ENCODE measurements at places on chromosomes 11 and 22.

DNA sequence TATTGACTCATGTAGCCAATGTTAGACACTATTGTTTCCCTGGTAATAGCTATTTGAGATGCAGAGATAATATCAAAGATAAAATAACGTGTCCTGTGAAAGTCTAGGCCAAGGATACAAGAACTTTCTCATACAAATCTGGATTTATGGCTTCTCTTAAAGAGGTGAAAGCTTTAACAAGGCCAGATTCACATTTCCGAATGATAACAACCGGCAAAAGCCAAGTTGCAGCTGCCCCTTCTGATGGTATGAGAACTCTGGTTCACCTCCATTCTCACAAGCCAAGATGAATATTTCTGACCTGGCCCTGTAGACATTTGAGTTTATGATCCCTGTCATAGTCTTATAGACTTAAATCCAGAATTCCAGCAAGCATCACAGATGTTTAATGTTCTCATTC lies 230.4 kb upstream of the ZC3H12C start:
- DNase-seq = no peak

DNA sequence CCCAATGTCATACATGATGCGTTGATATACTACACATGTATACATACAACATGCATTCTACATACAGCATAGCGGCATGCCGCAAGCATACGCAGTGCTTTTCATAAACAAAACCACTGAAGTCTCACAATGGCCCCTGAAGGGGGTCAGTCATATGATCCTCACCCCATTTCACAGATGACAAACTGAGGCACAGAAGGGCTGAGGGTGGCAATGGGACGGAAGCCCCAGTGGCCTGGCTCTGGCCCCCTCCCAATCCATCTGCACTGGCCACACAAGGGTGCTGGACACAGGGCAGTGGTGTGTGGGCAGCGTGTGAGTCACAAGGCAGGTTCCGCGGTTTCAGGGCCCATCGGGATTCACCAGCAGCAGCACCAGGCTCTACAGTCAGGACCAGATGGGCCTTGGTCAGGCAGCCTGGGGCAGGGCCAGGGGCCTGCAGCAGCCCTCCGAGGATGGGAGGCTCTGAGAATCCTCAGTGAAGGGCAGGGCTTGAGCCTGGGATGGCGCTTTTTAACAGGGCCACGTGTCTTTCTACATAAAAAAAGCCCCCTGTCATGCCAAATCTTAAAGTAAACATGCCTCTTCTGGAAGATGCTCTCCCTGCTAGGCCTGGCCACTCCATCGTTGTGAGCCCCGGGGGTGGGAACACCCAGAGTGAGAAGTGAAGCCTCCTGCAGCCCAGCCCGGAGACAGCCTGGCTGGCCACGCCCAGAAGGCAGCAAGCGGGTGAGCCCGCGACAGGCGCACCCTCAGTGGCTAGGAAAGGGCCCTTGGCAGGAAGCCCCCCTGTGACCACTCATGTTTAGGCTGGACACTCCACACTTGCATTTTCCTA lies 206.5 kb downstream of the CTTN start:
- DNase-seq = peak; percentile 15

- DNase-seq = no peak
These were observed 44.5 kb downstream of the RTL6 start for GRCh38 chr22:44453441-44454112.

GRCh38 chr11:1926156-1927025 lies 6.9 kb downstream of the TNNT3 start:
- no peak for DNase-seq

GRCh38 chr11:66561178-66561974 lies 7.0 kb downstream of the CTSF start:
- DNase-seq = no peak

DNA sequence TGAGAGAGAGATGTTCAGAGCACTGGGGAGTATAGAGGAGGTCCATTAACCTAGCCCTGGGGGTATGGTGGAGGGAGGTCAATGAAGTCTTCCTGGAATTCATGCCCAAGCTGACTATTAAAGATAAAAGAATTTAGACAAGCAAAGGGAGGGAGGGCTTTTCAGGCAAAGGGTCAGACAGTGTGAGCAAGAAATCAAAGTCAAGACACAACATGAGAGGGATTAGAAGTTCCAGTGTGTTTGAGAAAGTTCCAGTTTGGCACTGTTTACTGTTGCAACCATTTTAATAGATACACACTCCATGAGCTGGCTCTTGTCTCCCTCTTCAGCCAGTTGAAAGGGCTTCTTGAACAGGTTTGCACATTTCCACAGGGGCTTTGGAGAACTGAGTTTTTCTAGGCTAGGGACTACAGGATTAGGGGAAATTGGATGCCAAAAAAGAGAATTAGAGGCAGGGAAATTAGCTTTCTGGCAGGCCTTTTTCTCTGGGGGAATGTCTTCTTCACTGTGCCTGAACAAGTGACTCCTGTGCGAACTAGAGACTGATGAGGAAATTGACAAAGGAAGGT lies 14.7 kb upstream of the NNMT start:
- DNase-seq = no peak

DNA sequence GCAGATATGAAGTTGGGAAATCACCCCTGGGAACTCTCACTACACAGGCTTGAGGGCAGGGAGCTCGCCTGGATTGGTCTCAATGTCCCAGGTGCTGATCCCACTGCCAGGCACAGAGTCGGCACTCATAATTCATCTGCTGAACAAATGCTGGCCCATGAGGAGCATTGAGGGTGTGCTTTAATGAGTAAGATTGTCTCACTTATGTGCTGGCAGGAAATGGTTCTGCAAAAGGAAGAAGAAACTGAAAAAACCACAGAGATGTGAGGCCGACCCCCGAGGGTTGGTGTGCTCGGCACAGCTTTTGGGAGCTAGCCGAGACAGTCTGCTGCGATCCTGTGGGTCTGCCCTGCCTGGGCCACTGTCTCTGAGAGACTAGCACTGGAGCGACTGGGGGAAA lies 9.4 kb downstream of the PLAAT2 start:
- DNase-seq = peak; percentile 31

DNA sequence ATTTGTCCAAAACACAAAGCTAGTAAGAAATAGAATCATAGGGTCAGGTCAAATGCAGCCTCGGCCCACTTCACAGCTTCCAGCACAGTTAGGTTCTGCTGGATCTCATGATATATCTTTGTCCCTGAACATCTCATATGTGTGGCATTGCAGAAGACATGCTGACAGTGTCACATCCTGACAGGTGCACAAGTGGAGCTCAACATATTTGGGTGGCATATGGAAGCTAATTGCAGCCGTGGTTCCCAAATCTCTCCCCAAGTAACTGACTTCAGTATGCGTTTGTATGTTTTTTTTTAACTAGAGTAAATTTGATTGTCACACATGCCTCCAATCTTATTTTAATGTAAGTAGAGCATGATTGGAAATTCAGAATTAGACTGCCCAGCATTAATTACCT lies 33.4 kb downstream of the NAV2 start:
- no peak for DNase-seq

GRCh38 chr11:18727479-18728236 lies 1.7 kb upstream of the IGSF22 start:
- peak; percentile 26 for DNase-seq
